ENCODE measurements at places on chromosomes 12 and 14. TPM values are rescaled to one million over a fixed set of nuclear protein-coding genes. Genes with fewer than 3 reads are reported as not detected.

The LMNTD1 gene
- 1.9 TPM for total RNA-seq

The ING4 gene
- 30.4 TPM for total RNA-seq

The CLEC6A gene
- total RNA-seq: not detected

The CAPZA3 gene
- total RNA-seq: not detected

The DDX11 gene
- total RNA-seq: 22.4 TPM

Measured in uterine smooth muscle cell (primary cell).